ENCODE measurements at places on chromosomes 2 and 18. TPM values are rescaled to one million over a fixed set of nuclear protein-coding genes. Genes with fewer than 3 reads are reported as not detected.

DNA sequence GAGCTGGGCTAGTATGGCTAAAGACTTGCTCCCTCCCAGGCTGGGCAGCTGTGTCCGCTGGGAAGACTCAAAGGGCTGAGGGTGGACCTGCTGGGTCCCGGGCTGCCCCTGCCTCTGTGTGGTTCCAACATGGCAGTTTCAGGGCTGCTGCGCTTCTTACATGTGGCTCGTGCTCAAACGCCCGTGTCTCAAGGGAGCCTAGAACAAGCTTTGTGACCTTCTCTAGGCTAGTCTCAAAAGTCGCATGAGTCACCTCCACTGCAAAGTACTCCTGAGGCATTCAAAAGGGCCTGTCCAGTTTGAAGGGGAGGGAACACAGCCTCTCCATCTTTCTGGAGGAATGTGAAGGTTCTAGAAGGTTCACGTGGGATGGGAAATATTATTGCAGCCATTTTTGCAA lies 44.7 kb upstream of the RAB31 start:
- DNase-seq: no peak

GRCh38 chr18:61127714-61128467 lies 205.3 kb upstream of the CDH20 start:
- DNase-seq: no peak

DNA sequence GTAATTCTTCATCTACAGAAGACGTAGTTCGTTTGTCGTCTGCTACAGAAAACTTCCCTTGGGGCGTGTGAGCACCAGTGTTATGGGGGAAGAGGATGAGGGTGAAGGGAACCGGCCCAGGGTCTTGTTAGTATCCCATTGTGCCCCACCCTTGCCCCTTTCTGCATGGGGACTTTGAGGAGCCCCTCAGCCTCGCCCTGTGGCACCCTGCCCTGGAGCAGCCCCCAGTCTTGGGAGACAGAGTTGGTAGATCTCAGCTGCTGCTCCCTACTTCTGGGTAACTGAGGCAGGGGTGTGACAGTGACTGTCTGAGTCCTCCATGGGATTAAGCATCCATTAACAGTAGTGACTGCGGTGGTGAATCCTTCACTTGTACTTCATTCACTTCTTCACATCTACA lies 50.1 kb downstream of the RNF144A start:
- no peak for DNase-seq

- DNase-seq: peak; percentile 53
Measured at GRCh38 chr2:223528036-223528435, 74.1 kb downstream of the SCG2 start.

GRCh38 chr2:127275356-127275755 lies 18.6 kb downstream of the ERCC3 start:
- no peak for DNase-seq

- DNase-seq: no peak
Measured at GRCh38 chr2:166158546-166158945, 30.7 kb upstream of the SCN1A start.

DNA sequence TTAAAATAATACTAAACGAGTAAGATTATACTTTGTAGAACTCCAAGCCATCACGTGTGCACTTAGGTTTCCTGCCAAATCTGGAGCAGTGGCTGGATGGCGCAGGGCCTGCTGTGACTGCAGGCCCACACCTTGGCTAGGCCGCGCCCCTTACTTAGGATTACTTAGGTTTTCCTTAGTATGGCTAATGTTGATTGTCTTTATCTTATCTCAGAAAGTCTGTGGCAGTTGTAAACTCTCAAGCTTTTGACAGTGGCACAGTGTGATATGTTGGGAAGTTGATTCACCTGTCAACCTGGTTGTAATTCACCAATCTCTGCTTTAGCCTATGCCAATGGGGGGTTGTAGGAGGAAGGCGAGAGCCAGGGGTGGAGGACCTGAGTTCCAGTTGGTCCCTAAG lies 208.4 kb downstream of the ZNF407 start:
- no peak for DNase-seq

GRCh38 chr2:162060532-162060931 lies 13.5 kb downstream of the DPP4 start:
- no peak for DNase-seq

DNA sequence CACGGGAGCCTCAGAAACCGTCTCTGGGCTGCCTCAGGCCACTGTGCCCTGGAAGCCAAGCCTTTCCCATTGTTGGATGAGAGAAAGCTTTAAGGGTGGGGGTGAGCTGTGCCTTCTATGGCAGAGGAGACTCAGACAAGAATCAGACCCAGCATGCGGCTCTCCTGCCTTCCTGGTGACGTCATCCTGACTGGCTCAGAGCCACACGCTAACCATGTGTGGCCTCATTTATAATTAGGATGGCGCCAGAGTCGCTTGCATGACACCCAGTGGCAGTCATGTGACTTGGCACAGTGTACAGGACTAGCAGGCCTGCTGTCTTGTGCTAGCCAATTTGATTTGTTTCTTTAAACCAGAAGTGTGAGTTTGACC lies 99.1 kb downstream of the SH3BP4 start:
- peak; percentile 94 for DNase-seq

- DNase-seq: no peak
Measured at GRCh38 chr2:221137385-221137784, 434.7 kb downstream of the EPHA4 start.

- no peak for DNase-seq
Measured at GRCh38 chr2:54604871-54605270, 118.6 kb upstream of the EML6 start.

DNA sequence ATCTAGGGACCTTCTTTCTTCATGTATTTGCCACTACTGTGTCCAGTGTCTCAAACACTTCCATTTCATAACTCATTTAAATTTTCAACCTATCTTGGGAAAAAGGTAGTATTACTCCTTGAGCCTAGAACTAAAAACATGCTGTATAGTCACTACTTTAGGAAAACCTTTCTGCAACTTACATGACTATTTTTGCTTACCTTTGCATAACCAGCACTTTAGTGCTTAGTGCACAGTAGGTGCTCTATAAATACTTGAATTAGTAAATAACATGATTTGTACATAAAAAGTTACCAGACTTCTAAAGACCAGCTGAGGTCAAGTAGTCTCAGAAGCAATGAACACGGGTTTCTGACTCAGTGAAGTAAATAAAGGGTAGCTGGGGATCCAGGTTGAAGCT lies 62.5 kb upstream of the DTNB start:
- no peak for DNase-seq

DNA sequence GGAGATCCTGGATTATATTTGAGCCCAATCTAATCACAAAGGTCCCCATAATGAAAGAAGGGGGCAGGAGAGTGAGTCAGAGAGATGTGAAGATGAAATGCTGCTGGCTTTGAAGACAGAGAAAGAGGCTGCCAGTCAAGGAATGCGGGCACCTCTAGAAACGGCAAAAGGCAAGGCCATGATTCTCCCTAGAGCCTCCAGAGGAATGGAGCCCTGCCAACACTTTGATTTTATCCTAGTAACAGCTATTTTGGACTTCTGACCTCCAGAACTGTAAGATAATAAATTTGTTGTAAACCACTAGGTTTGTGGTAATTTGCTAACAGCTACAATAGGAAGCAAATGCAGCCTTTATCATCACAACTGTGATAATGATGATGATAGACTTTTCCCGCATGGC lies 32.9 kb downstream of the LBH start:
- DNase-seq: no peak

DNA sequence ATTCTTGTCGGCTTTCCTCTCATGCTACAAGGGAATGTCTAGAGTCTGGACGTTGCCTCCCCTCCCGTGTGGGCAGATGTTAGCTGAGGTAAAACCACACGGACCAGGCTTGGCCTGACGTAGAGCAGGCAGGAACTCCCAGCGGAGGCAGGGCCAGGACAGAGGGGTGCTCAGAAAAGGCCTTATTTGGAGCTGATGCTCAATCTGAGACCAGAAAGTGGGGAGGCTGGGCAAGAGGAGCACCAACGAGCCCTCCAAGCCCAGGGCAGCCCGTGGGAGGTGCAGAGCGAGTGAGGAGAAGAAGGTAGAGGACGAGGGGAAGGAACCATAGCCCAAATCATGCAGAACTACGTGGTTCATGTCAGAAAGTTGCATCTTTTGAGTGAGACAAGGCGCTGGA lies 9.0 kb downstream of the TEX51 start:
- no peak for DNase-seq

DNA sequence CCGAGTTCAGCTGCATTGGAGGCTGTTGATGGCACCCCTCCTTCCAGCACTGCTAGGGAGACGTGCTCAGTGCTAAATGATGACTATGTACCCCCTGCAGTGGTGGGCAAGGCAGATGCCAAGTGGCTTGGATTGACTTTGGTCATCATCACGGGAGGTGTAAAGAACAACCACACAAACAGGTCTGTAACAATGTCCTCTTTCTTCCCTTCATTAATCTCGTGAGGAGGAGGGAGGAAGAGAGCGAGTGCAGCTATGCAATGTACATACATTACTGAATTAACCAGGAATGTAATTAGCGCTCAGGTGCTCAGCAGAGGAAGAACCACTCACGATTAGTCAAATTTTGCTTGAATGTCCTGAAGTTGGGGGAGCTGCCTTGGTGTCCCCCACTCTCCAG lies 173.9 kb upstream of the SKOR2 start:
- DNase-seq: no peak

GRCh38 chr2:40465-40864 lies 5.8 kb downstream of the FAM110C start:
- DNase-seq: no peak

- peak; percentile 57 for DNase-seq
Measured at GRCh38 chr2:219368690-219369191, 19.0 kb downstream of the DNPEP start.

- DNase-seq: peak; percentile 91
Measured at GRCh38 chr2:135030826-135031225, 16.4 kb downstream of the MAP3K19 start.

DNA sequence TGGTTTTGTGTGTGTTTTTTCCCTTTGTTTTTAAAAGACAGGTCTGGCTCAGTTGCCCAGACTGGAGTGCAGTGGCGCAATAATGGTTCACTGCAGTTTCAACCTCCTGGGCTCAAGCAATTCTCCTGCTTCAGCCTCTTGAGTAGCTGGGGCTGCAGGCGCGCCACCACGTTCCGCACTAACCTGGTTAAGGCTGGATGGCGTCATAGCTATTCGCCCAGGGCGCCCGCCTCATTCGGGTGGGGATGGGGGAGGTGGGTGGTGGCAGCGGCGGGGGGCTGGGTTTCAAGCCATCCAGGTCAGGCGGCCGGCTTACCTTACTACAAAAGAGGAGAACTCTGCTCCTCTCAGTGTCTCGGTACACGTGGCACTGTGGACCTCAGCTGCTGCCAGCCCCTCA lies 42.8 kb downstream of the EEF1B2 start:
- DNase-seq: no peak

GRCh38 chr2:85761-86160 lies 39.5 kb upstream of the FAM110C start:
- no peak for DNase-seq

DNA sequence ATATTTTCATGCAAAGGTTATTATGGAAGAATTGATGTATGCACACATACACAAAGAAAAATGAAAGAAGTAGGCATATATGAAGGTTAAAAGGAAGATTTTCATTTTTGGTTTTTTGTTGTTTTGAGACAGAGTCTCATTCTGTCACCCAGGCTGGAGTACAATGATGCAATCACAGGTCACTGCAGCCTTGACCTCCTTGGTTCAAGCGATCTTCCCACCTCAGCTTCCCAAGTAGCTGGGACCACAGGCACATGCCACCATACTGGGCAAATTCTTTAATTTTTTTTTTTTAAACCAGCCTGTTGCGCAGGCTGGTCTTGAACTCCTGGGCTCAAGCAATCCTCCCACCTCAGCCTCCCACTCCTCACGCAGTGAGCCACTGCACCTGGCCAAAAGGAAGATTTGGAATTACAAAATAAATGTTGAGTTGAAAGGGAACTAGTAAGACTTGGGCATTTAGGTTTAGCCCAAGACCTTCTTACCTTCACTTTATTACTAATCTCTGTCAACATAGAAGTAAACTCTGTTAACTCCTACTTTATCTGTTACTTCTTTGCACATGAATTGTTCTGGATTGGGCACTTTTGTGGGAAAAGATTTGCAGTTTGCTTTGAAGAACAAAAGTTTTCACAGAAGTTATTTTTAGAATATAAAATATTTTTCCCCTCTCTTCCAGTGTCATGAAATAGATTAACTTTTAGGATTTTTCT lies 31.7 kb upstream of the NBEAL1 start:
- DNase-seq: no peak

- DNase-seq: no peak
Measured at GRCh38 chr2:46337208-46337994, 40.2 kb downstream of the EPAS1 start.

- peak; percentile 94 for DNase-seq
Measured at GRCh38 chr2:164841719-164842623, at the start of gene COBLL1. TSS of gene COBLL1 (minus strand) at chr2:164841823. CDS start at chr2:164841196, 627 bp downstream.

DNA sequence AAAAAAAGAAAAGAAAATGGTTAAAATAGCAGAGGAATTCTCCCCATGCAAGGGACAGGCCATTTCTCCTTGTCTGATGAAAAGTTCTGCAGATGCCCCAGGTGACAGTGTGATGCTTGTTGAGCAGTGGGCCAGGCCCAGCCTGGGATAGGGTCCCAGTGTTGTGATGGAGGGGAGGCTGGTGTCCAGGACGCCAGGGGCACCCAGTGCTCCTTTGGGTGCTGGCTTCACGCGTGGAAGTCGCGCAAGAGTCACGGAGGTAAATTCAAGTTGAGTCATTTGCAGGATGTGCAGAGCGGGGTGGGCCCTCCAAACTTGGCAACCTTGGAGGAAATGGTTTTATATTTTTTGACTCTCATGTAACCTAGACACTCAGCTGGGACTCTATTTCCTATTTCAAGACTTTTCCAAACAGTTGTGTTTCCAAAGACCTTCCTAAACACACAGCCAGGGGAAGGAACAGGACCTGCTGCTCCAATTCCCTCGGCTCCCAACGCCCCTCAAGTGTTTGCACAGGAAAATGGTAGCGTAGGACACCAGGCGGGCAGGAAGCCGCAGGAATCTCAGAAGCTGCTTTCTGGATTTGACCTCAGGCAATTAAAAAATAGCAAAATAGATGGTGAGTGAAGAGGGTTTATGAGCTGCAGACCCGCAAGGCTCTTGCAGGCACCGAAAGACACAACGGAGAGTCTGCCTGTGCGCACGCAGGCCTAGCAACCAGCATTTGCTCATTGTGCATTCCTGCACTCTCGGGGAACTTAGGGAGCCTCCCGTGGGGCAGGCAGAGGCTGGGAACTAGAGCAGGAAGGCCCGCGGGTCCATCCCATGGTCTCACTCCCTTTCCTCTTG lies 107.1 kb upstream of the ODC1 start:
- no peak for DNase-seq

INO80D gene
- total RNA-seq: 10.6 TPM

SAG gene
- total RNA-seq: not detected

FHOD3 gene
- 13.0 TPM for total RNA-seq

DNAH7 gene
- 2.9 TPM for total RNA-seq

TNFAIP6 gene
- total RNA-seq: 43.1 TPM

CHRNA1 gene
- not detected for total RNA-seq

LRP2 gene
- total RNA-seq: not detected

FAM110C gene
- not detected for total RNA-seq

CD8B gene
- total RNA-seq: not detected

IFIH1 gene
- 9.1 TPM for total RNA-seq
